ENCODE measurements at places on chromosomes 1 and 21. TPM values are rescaled to one million over a fixed set of nuclear protein-coding genes. Genes with fewer than 3 reads are reported as not detected.
A peak's percentile ranks its signal among the peaks of the same experiment; 100 is the strongest.

- no peak for DNase-seq
These were observed 85.3 kb upstream of the GPR88 start for GRCh38 chr1:100452641-100453040.

GRCh38 chr1:100077531-100077930, 55.2 kb downstream of the SASS6 start:
- no peak for DNase-seq

DNA sequence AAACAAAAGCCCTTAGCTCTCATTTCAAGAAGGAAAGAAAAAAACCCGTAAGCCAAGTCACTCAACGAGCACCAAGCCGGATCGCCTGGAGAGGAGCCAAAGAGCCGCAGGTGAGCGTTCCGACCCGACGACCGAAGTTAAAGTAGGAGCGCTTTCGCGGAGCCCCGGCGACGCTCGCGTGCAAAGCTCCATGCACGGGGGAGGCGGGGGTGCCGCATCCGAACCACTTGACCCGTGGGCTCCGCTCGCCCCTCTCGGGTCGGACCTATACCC, 382 bp downstream of the GPBP1L1 start:
- DNase-seq, result no peak

GRCh38 chr1:238489006-238489405, 598.3 kb upstream of the ZP4 start:
- DNase-seq, result no peak

DNA sequence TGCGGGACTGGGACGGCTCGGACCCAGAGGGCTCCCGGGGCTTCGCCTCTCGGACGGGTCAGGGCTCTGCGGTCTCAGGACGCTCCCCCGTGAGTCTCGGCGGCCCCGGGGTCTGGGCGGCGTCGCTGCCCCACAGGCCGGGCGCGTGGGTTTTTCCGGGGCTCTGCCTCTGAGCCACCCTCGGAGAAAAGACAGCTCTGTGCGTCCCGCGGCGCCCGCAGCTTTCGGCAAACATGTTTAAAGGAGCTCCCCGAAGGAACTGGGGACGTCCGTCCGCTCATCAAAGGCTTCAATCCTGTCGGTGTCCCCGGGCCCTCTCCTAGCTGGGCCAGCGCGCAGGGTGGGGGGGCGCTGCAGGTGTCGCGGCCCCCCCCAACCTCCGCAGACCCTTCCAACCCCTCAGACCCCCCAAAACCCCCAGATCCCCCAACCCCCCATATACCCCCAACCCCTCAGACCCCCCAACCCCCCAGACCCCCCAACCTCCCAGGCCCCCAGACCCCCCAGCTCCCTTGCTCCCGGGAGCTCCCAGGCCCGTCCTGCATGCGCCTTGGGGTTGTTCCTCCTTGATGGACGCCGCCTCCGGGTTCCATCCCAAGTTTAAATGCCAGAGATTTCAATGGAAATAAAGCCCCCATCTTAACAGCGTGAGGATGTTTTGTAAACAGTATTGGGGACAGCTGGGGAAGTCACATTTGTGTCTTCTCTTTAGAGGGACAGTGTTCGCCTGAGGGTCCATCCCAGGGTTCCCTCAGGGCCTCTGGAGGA, 996 bp upstream of the C1orf159 start:
- DNase-seq, result peak; percentile 70

DNA sequence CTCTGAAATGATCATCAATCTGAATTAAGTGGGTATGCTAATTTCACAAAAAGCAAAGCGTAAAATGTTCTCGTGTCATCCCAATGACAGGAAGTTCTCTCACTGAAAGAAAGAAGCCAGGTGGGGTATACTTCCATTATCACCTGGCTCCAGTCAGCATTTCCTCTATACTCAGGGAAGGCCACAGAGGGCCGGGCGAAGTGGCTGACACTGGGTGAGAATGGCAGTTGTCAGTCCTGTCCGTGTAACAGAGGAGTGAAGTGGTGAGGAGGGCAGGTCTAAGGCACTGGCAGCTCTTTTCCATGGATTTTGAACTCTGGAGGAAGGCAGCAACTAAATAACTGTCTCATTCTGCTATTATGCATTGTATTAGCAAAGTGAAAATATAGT, 60.4 kb downstream of the CAPN2 start:
- DNase-seq, result no peak

GRCh38 chr1:118101515-118101844, 83.5 kb downstream of the SPAG17 start:
- DNase-seq, result no peak

DNA sequence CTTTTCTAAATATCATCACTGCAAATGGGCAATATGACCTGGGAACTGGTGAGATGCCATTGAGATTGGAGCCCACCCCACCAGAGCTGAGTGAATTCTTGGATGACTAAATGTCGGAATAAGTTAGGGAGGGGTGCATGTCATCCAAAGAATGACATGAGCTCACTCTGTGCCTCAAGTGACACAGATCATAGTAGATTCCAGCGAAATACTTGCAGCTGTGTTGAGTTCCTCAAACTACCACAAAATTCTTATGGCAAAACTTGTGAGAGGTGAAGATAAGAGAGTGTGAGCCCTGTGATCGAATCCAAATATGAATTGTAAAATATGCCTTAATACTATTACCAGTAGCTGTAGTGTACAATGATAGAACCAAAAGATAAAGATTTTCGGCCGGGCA, 2.3 kb upstream of the TCP10L start:
- no peak for DNase-seq

- no peak for DNase-seq
These were observed 9.3 kb upstream of the MAST2 start for GRCh38 chr1:45793942-45794604.

GRCh38 chr1:19036813-19037605, 80.5 kb upstream of the IFFO2 start:
- DNase-seq, result peak; percentile 5

DNA sequence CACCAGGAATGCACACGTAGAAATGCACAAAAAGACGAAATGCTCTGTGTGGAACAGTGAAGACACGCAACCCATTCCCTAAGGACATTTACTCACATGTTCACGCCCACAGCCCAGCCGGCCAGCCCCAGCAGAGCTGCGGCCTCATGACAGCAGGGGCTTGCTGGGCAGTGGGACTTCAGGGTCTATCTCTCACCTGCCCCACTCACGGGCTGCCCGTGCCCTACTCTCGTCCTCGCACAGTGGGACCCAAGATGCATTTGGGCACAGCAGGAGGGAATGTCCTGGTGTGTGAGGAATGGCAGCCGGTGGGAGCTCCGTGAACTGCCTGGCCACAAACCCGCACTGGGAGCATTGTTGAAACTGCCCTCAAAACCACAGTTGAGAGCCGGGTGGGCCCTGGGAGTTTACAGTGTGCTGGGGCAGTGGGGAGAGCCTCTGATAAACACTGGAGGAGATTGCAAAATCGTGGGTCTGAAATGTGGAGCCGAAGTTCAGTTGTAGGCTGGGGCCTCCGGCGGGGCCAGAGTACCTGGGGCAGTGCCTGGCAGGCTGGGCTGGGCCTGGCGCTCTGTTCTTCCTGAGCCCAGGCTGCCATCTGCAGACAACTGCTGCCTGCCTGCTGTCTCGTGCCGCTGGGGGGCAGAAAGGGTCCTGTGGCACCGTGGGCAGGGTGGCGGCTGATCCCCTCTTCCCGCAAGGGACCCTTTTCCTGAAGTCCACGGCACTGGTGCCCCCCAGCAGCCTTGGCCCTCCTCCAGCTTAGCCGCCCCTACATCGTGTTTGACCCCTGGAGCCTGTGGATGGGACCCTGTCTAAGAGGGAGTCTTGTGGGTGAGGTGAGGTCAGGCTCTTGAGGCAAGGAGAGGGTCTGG, 20.7 kb upstream of the POFUT2 start:
- peak; percentile 65 for DNase-seq

DNA sequence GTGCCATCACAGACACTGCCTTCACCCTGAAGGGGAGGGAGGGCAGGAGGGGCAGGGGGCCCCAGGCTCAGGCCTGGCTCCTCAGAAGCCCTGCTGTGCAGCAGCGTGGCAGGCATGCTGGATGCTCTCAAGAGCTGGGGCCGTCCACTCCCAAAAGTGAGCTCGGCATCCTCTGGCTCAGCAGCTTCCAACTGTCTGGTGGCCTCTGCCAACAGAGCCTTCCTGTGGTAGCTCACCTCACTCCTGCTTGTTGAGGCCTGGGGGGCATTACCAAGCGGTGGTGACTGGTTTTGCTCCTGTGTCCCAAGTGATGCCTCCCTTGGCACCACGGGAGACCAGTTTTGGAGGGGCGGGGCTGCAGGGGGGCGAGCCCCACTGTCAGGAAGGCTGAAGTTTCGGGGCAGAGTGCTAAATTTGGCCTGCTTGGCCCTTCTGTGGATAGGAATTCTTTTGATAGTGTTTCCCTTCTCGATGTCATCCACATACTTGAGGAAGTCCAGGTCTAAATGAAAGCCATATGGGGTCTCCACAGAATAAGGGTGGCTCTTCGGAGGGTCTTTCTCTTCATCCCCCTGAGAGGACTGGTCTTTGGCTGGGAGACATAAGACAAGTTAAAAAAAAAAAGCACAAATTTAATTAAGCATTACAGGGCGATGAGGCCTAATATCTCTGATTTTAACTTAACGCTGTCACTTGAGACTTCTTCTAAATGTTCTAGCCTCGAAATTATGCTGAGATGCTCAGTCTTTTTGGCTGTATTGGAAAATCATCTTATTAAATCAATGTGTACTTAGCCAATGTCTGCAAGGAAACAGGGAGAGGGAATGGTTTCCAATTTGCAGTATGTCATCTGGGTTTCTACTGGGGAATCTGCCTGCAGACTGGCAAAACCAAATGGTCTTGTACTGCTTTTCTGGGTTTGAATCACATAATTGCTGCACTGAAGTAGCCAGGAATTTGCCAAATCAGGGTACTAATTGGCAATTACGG, 44.4 kb downstream of the KANK4 start:
- DNase-seq, result no peak

- no peak for DNase-seq
These were observed 5.0 kb upstream of the IGFN1 start for GRCh38 chr1:201185527-201186128.

DNA sequence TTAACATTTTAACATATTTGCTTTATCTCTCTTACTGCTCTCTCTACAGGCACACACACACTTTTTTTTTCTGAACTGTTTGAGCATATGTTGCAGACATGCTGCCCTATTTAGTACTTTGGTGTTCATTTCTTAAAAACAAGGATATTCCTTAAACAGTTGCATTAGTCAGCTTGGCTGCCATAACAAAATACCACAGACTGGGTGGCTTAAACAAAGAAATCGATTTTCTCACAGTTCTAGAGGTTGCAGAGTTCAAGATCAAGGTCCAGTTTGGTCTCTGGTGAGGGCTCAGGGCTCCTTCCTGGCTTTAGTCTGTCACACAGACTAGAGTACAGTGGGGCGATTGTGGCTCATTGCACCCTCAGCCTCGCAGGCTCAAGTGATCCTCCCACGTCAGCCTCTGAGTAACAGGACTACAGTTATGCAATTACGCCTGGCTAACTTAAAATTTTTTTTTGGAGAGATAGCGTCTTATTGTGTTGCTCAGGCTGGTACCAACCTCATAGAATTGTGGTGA, 46.7 kb downstream of the RPRD2 start:
- no peak for DNase-seq

GRCh38 chr1:3263790-3264189, 190.7 kb upstream of the ARHGEF16 start:
- no peak for DNase-seq

DNA sequence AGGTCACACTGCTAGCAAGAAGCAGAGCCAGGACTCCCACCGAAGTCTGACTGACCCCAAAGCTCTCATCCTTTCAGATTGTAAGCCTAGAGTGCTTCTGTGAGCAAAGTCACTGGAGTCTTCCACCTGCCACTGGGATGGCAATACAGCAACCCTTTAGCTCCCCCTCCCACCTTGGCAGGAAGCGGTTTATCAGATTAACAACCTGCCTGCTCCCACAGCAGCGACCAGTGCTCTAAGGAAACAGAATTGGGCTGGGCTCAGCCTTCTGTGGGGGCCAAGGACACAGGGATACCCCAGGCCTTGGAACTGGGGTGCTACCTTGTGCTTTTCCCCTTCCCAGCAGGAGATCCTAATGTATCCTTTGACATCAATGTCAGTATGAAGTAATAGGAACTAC, 76.0 kb downstream of the GFI1 start:
- DNase-seq, result no peak

DNA sequence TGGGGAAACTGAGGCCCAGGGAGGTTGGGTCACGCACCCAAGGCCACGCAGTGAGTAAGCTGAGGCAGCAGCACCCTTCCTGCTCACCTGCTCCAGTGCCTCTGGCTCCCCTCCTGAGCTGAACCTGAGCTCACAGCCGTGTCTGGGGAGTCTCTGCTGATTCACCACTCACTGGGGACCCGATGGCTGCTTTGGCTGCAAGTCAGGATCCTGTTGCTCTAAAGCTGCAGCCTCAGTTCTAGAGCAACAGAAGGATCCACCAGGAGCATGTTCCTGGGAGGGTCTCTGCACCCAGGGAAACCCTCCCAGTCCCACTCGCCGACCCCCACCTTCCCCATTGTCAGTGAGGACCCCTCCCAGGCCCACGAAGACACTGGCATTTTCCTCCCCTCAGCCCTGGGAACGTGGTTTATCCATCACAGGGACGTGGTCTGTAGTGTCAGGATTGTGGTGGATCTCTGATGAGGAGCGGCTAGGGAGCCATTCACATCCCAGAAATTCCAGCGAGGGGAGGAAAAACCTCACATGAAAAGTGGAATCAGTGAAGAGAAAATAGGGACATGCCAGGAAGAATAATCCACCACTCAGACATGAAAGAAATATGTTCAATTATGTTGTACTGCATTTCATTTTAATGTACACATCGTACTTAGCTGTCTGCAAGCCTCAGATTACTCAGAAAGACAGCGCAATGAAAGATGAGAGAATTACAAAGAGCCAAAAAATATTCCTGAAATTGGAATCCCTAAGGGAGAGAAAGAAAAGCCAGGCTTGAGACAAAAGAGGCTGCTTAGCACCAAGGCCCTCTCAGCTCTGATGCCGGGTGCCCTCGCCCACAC, 447.2 kb downstream of the MATN1 start:
- no peak for DNase-seq

- DNase-seq, result no peak
These were observed 4.8 kb upstream of the TNN start for GRCh38 chr1:175062858-175063257.

DNA sequence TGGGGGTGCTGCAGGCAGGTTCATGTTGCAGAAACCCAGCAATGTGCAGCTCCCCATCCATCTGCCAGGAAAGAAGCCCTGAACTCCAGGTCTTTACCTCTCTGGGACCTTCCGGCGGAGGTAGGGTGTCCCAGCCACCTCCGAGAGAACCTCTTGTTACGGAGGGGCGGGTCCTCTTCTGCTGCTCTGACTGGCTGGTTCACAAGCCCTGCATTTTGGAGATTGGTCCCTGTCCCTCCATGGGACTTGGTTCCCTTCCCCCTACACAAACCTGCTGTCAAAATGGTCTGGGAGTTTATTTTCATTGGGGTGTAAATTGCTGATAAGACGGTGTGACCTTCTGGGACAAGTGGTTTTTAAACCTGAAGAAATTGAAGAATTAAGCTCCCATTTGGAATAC, 8.0 kb upstream of the CELSR2 start:
- peak; percentile 76 for DNase-seq

The RAB25 gene
- total RNA-seq, result 18.3 TPM

The IGSF3 gene
- 58.7 TPM for total RNA-seq

The COL24A1 gene
- total RNA-seq, result 0.21 TPM

The TFF2 gene
- not detected for total RNA-seq

The GJA5 gene
- 2.2 TPM for total RNA-seq

The FMN2 gene
- 0.83 TPM for total RNA-seq

The TP73 gene
- 1.6 TPM for total RNA-seq

Measured in H7 (cell line).